T-helper 22 cell (primary cell): ENCODE measurements at places on chromosomes 7 and 10.

GRCh38 chr7:25638590-25639244 lies 410.4 kb upstream of the NPVF start:
- no peak for DNase-seq

DNA sequence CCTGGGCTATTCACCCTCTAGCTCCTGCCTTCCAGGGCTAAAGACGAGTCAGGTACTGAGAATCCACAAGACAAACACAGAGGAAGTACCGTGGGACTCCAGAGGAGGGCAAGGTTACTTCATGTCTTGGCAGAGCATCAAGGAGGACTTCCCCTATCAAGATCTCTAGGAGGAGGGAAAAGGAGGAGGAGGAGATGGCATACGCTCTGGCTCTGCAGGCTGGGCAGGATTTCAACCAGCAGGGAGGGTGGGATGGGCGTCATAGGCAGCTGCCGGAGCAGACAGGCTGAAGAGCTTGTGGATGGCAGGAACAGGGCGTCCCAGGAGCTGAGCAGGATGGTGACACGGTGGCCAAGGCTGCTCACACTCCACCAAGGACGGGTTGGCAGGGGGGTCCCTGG lies 21.3 kb downstream of the MDH2 start:
- DNase-seq, result no peak

- no peak for DNase-seq
Observed at GRCh38 chr7:25967278-25968204, 184.5 kb upstream of the NFE2L3 start.

- no peak for DNase-seq
Observed at GRCh38 chr10:21057989-21058388, 160.9 kb upstream of the NEBL start.

GRCh38 chr10:118723466-118723865 lies 31.3 kb downstream of the CACUL1 start:
- no peak for DNase-seq

- DNase-seq, result no peak
Observed at GRCh38 chr10:62085404-62085803, 183.2 kb downstream of the RTKN2 start.

DNA sequence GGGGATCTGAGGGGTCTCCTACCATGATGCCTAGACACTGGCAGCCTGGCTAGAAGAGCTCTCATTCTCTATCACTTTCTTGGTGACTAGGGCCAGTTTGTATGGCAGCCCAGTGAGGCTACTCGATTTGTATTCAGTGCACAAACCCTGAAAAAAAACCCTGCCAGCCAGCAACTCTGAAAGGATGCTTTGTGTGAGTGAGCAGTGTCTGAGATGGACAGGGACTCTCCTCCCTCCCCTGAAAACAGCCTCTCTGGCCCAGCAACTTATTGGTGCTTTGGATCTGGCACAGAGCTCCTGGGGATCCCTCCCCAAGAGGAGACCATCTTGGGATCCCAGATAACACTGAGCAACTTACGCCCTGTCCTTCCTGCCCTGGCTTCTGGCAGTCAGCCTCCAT lies 10.8 kb upstream of the LRRC4 start:
- DNase-seq, result no peak

- DNase-seq, result no peak
Observed at GRCh38 chr10:12787297-12787696, 214.2 kb downstream of the CCDC3 start.

DNA sequence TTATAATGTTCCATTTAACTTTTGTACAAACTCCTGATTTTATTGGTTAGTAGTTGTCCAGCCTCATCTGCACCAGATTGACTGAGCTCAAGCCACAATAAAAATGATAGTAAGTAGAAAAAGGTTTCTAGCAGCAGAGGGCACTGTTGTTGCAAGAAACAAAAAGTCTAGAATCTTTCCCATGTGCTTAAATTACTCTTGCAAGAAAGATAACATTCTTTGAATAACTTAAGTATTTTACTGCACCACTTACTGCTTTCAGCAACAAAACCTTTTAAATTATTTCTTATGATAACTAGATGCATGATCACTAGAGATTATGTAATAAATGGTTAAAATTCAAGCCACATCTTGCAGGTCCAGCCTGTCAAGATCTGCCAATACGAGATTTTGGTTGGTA lies 27.0 kb downstream of the LMOD2 start:
- DNase-seq, result no peak

- no peak for DNase-seq
Observed at GRCh38 chr7:16804674-16805439, at the start of gene AGR2. AGR2 (minus strand) TSS chr7:16804999; CDS start chr7:16801796, 3,203 bp downstream.

- no peak for DNase-seq
Observed at GRCh38 chr10:75565286-75566251, 134.1 kb downstream of the LRMDA start.

DNA sequence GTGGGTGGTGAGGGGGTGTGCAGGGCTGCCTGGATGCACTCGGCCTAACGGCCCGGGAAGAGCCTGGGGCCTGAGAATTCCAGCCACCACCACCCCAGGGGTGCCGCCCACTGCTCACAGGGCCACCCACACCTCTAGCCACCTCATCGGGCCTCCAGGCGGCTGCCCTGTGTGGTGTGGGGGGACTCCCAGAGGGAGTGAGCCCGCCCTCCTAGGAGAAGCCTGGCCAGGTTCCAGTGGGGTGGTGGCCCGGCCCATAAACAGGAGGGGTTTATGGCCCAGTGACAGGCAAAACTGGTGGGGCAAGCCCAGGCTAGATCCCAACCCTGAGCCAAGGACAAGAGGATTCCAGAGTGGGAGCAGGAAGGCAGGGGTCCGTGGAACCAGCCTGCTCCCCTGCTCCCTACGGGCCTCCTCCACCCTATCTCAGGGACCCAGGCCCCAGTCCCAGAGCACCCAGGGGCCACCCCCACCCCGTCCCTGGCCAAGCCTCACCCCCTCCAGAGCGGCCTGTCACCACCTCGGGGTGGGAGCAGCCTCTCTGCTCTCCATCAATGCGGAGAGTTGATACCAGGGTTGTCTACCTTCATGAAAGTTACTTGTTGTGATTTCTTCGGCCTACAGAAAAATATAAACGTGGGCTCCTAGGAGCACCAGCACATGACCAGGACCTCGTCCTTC lies 20.2 kb upstream of the PDGFA start:
- DNase-seq, result no peak

- DNase-seq, result no peak
Observed at GRCh38 chr7:21972397-21972784, 26.7 kb upstream of the CDCA7L start.

- no peak for DNase-seq
Observed at GRCh38 chr7:117202511-117202910, 120.3 kb downstream of the WNT2 start.
